ENCODE measurements at places on chromosomes 12 and 14.
A peak's percentile ranks its signal among the peaks of the same experiment; 100 is the strongest.

DNA sequence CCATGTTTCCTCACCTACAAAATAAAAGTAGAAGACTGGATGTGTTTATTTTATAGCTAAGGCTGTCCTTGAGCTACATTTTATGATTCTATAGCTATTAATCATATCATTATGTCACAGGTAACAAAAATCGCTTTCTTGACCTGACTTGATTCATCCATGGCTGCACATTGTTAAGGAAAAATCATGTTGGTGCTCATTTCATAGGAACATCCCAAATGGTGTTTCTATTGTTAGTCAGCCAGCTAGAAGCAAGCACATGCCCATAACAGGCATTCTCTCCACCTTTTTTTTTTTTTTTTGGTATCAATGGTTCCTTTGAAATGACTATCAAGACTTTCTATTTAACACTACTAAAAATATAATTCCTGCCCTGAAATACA lies 45.3 kb upstream of the PTHLH start:
- no peak for DNase-seq

GRCh38 chr12:9649532-9649940 lies 20.0 kb upstream of the CLEC2D start:
- no peak for DNase-seq

- DNase-seq = peak; percentile 65
These were observed 841.1 kb downstream of the NRXN3 start for GRCh38 chr14:79011091-79011919.

DNA sequence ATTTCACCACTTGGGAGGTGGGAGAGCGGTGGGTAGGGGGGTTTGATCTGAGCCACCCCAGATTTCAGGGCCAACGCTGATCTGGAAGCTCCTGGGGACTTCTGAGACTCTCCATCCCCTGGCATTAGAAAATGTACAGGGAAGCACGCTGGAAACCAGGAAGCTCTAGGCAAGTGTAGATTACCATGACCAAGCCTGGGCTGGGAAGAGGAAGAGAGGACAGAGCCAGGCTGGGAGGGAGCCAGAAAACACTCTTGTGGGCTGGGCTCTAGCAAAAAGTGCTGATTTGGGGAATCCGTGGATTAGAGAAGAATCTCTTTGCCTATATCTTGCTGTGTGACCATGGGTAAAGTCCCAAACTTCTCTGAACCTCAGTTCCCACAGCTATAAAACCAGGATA lies 236.7 kb downstream of the BCL11B start:
- peak; percentile 74 for DNase-seq

DNA sequence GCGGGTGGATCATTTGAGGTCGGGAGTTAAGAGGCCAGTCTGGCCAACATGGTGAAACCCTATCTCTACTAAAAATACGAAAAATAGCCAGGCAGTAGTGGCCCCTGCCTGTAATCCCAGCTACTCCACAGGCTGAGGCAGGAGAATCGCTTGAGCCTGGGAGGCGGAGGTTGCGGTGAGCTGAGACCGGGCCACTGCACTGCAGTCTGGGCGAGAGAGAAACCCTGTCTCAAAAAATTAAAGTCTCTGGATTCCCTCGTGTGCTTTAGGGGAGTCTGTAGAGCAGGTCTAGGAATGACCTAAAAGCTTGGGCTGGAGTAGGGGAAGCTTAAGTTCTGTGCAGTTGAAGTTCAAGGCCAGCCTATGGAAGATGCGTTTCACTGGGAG lies 697 bp upstream of the TULP3 start:
- DNase-seq = no peak

DNA sequence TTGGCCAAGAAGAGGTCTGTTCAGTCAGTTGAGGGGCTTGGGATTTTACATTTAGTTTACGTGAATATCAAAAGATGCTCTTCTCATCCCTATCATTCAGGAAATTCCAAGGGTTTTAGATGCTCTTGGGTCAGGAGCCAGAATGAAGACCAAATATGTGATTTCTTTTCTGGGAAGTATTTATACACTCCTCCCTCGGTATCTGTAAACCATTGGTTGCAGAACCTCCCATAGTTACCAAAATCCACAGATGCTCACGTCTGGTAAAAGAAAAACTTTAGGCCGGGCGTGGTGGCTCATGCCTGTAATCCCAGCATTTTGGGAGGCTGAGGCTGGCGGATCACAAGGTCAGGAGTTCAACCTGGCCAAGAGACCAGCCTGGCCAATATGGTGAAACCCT lies 75.9 kb downstream of the TNFAIP2 start:
- DNase-seq = peak; percentile 67

- DNase-seq = no peak
These were observed 5.6 kb downstream of the NAB2 start for GRCh38 chr12:57094208-57095160.

All from fibroblast of upper back skin (primary cell).